CD8-positive, alpha-beta memory T cell (primary cell): ENCODE measurements at places on chromosomes 6 and 20. TPM values are rescaled to one million over a fixed set of nuclear protein-coding genes. Genes with fewer than 3 reads are reported as not detected.

- no peaks in the 10 kb centered on the region for H3K36me3 ChIP-seq
- peak overlapping the region; percentile 81 for H3K27ac ChIP-seq
- no peaks in the 10 kb centered on the region for H3K27me3 ChIP-seq
- H3K4me1 ChIP-seq = peaks cover 39% of the 10 kb centered on the region
These were observed 716 bp downstream of the SHPRH start for GRCh38 chr6:145963216-145964068.

GRCh38 chr6:136779682-136780081 is 12.6 kb downstream of the MAP3K5 start:
- DNase-seq = no peak
- peaks cover 37% of the 10 kb centered on the region for H3K4me1 ChIP-seq
- H3K36me3 ChIP-seq = no peaks in the 10 kb centered on the region
- no peaks in the 10 kb centered on the region for H3K27me3 ChIP-seq
- no peak overlapping the region for H3K27ac ChIP-seq

- no peaks in the 10 kb centered on the region for H3K36me3 ChIP-seq
- no peaks in the 10 kb centered on the region for H3K27me3 ChIP-seq
- DNase-seq = no peak
- H3K27ac ChIP-seq = no peak overlapping the region
These were observed 12.9 kb upstream of the MICB start for GRCh38 chr6:31485055-31485454.

PREX1 gene
- total RNA-seq = 90.0 TPM

RUNX2 gene
- total RNA-seq = 25.3 TPM

RSPH4A gene
- 0.28 TPM for total RNA-seq

PLAGL2 gene
- total RNA-seq = 121 TPM

FAM83B gene
- total RNA-seq = not detected

DNA sequence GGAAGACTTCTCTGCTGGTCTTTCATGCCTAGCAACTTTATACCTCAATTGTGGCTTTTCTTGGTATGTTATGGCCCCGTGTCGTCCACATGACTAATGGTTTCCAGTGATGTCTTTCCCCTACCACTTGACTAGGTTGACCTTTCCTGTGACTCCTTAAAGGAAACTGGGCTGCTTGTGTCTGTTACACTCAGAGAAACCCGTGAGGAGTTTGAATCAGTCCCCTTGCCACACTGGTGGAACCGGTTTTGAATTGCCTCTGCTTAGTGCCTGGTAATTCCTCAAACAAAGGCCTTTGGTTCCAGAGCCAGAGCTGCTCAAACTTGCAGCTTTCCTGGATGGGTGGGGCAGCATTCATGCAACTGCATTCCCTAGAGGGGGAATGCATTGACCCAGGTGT is 21.9 kb downstream of the ECT2L start:
- no peak overlapping the region for H3K4me3 ChIP-seq
- H3K27me3 ChIP-seq = no peaks in the 10 kb centered on the region
- H3K27ac ChIP-seq = no peak overlapping the region
- no peaks in the 10 kb centered on the region for H3K36me3 ChIP-seq
- no peaks in the 10 kb centered on the region for H3K4me1 ChIP-seq
- DNase-seq = no peak

- DNase-seq = no peak
- peaks cover 39% of the 10 kb centered on the region for H3K4me1 ChIP-seq
- no peak overlapping the region for H3K27ac ChIP-seq
- H3K27me3 ChIP-seq = no peaks in the 10 kb centered on the region
- no peak overlapping the region for H3K4me3 ChIP-seq
These were observed 113.2 kb downstream of the PRDM1 start for GRCh38 chr6:106199331-106199730.

- H3K36me3 ChIP-seq = no peaks in the 10 kb centered on the region
- H3K4me1 ChIP-seq = peaks cover 57% of the 10 kb centered on the region
- DNase-seq = no peak
- no peaks in the 10 kb centered on the region for H3K27me3 ChIP-seq
These were observed 61.4 kb upstream of the ZNF217 start for GRCh38 chr20:53654932-53655624.

TMEM181 gene
- total RNA-seq = 16.6 TPM

DNA sequence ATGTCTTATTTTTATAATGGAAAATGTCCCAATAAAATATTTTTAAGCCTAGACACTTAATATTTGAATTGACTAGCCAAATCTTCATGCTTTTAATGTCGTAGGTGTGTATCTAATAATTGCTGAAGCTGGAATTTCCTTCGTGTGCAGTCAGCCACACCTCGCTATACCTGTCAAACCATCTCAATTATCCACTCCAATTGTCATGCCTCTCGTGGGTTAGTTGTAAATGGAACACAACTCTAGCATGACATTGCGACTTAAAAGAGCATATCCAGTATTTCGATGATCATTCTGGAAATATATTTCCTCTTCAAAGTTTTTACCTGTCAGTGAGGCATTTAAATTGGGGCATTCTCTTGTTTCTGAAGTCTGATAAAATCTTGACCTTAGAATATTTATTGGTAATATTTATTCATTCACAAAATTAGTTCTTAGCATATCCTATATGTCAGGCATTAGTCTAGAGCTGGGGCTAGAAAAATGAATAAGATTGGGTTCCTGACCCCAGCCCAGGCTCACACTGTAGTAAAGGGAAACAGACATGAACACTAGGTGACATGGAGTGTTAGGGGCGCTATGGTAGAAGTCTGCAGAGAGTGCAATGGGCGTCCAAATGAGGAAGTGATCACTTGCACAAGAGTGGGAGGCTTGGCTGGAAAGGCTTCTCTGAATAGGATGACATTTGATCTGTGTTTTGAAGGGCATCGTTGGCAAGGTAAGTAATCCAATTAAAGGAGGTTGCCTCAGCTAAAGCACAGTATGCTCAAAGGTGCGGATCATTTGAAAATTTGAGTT is 11.0 kb upstream of the CFAP206 start:
- H3K4me3 ChIP-seq = no peak overlapping the region
- H3K4me1 ChIP-seq = no peaks in the 10 kb centered on the region
- H3K27ac ChIP-seq = no peak overlapping the region
- H3K36me3 ChIP-seq = no peaks in the 10 kb centered on the region
- no peaks in the 10 kb centered on the region for H3K27me3 ChIP-seq
- DNase-seq = no peak

LY6G6F gene
- not detected for total RNA-seq

- no peak for DNase-seq
- H3K4me3 ChIP-seq = no peak overlapping the region
- no peaks in the 10 kb centered on the region for H3K4me1 ChIP-seq
- peak overlapping the region; percentile 65 for H3K27ac ChIP-seq
- H3K36me3 ChIP-seq = no peaks in the 10 kb centered on the region
These were observed 34.3 kb upstream of the COL9A1 start for GRCh38 chr6:70336996-70337742.

DNA sequence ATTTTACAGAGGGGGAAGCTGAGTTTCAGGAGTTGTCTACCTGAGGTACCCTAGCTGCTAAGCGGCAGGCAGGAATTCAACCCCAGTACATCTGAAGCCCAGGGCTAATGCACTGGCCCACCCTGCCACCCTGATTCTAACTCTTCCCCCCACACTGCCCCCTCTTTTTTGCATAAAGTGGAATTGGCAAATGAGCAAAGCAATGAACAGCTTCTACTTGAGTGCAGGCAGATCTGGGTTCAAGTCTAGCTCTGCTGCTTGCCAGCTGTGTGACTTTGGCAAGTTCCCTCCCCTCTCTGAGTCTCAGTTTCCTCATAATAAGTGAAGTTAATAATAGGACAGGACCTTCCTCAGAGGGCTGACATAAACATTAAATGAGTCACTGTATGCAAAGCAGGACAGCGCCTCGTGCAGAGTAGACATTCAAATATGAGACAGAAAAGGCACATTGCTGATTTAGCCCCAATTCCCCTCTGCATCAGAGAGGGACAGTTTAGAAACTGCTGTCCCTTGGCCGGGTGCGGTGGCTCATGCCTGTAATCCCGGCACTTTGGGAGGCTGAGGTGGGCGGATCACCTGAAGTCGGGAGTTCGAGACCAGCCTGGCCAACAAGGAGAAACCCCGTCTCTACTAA is 4.7 kb downstream of the ADA start:
- peaks cover 94% of the 10 kb centered on the region for H3K4me1 ChIP-seq
- no peaks in the 10 kb centered on the region for H3K36me3 ChIP-seq
- DNase-seq = no peak

DNA sequence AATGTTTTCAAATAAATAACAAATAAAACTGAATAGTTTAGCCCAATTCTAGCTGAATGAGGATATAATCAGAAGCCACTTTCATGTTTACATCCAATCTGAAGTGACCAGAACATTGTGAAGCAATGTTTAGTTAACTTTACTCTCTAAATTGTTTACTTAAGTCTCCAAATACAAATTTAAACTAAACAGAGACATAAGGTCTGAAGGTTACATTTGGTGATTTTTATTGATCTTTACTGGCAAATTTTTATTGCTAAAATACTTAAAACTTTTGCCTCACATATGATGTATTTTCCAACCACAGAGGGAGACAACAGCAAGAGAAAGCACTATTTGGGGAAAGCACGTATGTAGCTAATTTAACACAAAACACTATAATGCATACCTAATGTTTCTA is 106.8 kb upstream of the THEMIS start:
- H3K27ac ChIP-seq = no peak overlapping the region
- no peak for DNase-seq
- H3K36me3 ChIP-seq = no peaks in the 10 kb centered on the region
- H3K4me1 ChIP-seq = no peaks in the 10 kb centered on the region
- H3K4me3 ChIP-seq = no peak overlapping the region
- no peaks in the 10 kb centered on the region for H3K27me3 ChIP-seq

DNA sequence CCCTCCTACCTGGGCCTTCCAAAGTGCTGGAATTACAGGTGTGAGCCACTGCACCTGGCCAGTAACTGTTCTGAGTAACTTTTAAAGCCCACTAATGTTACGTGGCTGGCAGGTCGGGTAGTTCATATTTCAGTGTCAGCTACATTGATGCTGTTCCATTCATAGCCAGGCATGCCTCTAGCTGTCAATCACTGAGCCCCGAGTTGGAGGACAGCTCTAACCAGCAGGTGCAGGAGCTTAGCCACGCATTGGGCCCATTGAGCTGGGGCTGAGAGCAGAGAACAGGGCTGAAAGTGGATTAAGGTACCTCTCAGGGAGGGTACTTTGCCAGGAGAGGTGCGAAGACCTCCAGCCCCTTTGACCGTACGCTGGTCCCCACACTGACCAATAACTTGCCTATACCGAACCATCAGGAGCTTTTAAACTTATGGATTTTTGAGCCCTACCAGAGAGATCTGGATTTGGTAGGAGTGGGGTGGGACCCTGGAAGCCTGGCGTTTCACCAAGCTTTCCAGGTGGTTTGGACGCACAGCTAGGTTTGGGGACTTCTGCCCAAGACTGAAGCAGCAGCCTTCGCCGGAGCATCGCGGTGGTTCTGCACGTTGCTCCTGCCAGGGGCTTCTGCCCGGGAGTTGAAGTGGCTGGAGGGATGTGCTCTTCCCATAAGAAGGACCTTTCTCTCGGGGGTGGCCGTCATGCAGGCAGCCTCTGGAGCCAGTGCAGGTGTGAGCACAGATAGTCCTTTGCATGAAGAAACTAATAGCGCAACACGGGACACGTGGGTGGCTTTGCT is 82.6 kb downstream of the SERAC1 start:
- H3K27ac ChIP-seq = no peak overlapping the region
- no peaks in the 10 kb centered on the region for H3K4me1 ChIP-seq
- no peaks in the 10 kb centered on the region for H3K27me3 ChIP-seq
- peaks cover 18% of the 10 kb centered on the region for H3K36me3 ChIP-seq
- DNase-seq = no peak

FAM184A gene
- 2.0 TPM for total RNA-seq

CDC5L gene
- total RNA-seq = 27.4 TPM

DOK5 gene
- total RNA-seq = 4.8 TPM

OLIG3 gene
- 0.40 TPM for total RNA-seq

GRCh38 chr6:127341471-127342202 is 1.8 kb downstream of the ECHDC1 start:
- H3K27ac ChIP-seq = no peak overlapping the region

DNA sequence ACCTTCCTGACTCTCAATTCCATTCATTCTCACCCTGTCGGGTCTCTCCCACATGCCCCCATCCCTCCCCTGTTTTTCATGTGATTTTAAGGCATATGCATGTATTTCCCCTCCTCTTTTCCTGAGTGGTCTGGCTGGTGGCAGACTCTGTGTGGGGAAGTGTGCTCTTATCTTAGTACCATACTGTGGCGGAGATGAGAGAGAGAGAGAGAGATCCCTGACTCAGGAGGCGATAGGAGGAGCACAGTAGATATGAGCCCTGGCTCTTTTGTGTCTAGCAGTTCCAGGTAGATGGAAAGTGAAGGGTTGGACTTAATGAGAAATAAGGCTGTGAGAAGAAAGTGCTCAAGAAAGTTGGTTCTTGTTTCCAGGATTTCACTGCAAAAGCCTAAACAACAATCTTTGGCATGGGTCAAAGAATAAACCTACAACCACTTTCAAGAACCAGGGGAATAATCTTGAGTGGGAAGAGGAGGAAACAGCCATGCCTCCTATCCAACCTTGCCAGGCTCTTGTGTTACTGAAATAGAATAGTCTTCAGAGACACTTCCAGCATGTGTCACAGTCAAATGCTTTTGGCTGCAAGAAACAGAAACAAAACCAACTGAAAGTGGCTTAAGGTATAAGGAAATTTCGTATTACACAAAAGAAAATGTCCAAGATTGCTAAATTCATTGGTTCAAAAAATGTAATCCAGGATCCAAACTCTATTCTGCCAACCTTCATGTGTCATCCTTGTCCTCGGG is 123.8 kb upstream of the MYLIP start:
- H3K4me3 ChIP-seq = no peak overlapping the region
- no peaks in the 10 kb centered on the region for H3K36me3 ChIP-seq
- no peaks in the 10 kb centered on the region for H3K27me3 ChIP-seq
- DNase-seq = no peak
- peak overlapping the region; percentile 48 for H3K27ac ChIP-seq

C6orf15 gene
- total RNA-seq = not detected

PDE7B gene
- total RNA-seq = 0.24 TPM

GRCh38 chr6:127792616-127793015 is 108.2 kb downstream of the THEMIS start:
- H3K27me3 ChIP-seq = no peaks in the 10 kb centered on the region
- no peak for DNase-seq
- peaks cover 77% of the 10 kb centered on the region for H3K4me1 ChIP-seq
- H3K36me3 ChIP-seq = peaks cover 4% of the 10 kb centered on the region

OPRL1 gene
- 0.38 TPM for total RNA-seq

GRCh38 chr20:53660947-53661381 is 67.3 kb upstream of the ZNF217 start:
- DNase-seq = peak; percentile 3
- H3K36me3 ChIP-seq = no peaks in the 10 kb centered on the region
- no peak overlapping the region for H3K27ac ChIP-seq

GRCh38 chr20:53839423-53840176 is 230.8 kb downstream of the BCAS1 start:
- H3K4me1 ChIP-seq = peaks cover 87% of the 10 kb centered on the region
- DNase-seq = peak; percentile 86
- H3K27ac ChIP-seq = no peak overlapping the region
- H3K4me3 ChIP-seq = no peak overlapping the region
